ENCODE measurements at places on chromosomes 5 and 9.

DNA sequence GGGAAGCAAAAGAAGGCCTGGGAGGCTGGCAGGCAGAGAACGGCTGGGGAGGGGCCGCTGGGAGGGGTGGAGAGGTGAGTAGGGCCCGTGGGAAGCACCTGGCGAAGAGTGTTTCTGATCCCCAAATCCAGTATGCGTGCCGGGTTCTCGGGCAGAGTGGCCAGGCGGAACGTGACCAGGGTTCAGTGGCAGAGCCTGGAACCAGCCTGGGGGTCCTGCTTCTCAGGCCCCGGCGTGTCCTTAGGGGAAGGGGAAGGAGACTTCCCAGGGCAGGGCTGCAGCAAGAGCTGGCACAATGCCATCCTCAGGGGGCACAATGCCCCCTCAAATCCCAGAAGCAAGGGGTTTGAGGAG, 25.5 kb upstream of the IER5L start:
- DNase-seq = no peak

DNA sequence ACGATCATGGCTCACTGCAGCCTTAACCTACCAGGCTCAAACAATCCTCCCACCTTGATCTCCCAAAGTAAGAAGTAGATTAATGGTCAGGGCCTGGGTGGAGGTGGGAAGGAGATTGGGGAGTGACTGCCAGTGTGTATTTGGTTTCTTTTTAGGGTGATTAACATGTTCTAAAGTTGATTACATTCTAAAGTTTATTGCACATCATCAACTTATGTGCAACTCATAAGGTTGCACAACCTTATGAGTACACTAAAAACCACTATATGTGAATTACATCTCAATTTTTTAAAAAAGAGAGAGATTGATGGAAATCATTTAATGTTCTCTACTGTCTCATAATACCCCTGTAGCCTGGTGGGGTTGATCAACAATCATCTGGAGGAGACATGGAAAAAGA, 218.1 kb downstream of the AOPEP start:
- DNase-seq = no peak

DNA sequence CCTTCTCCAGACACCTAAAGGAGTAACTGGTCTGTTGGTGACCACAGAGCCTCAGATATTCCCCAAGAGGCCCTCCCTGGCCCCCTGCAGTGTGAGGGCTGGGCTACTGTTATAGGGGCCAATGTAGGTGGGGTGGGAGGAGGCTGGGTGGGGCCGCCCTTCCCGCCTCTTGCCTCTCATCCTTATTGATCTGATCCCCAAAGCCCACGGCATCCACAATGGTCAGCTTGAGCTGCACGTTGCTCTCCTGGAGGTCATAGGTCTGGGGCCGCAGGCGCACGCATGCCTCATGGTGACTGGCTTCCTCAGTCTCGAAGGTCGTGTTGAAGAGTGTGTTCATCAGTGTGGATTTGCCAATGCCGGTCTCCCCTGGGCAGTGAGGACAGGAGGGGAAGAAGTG, 13.0 kb downstream of the SEPTIN8 start:
- DNase-seq = no peak

DNA sequence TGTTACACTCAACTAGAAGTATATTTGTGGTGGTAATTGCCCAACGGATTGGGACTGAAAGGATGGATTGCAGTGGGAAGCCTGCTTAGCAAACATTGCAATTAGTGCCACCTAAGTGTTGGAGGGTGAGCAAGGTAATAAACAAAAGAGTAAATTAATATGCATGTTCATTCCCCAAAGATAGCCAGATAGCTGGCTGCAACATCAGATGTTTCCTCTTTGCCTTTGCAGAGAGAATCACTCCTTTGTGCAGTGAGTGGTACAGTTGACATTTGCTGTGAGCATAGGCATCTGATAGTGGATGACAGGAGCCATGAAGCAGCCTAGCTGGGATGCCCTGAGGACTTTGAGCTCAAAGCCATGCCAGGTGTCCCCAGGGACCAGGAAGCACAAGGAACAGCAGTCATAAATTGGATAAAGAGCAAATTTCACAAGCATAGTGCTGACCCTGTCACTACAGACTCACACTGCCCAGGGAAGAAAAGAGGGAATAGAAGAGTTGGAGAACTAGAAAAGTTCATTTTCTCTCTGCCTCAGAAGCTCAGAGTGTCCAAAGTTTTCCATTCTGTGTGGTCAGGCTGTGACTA, 336.1 kb upstream of the SLC30A5 start:
- DNase-seq = no peak

Measured in CD4-positive, alpha-beta T cell treated with Interferon alpha-2 for 1 hour (primary cell).